ENCODE measurements at places on chromosomes 3 and 15. TPM values are rescaled to one million over a fixed set of nuclear protein-coding genes. Genes with fewer than 3 reads are reported as not detected.

The CHAC1 gene
- polyA plus RNA-seq = 4.8 TPM

The CMTM7 gene
- not detected for polyA plus RNA-seq

The TLR9 gene
- not detected for polyA plus RNA-seq

The C15orf62 gene
- not detected for polyA plus RNA-seq

The SPINK8 gene
- not detected for polyA plus RNA-seq

The TMCO5A gene
- polyA plus RNA-seq = not detected

The RTP1 gene
- not detected for polyA plus RNA-seq

All from Purkinje cell (primary cell).